Neural progenitor cell (in vitro differentiated cells): ENCODE measurements at places on chromosomes 16 and 17. TPM values are rescaled to one million over a fixed set of nuclear protein-coding genes. Genes with fewer than 3 reads are reported as not detected.

GRCh38 chr17:43439041-43439440 is 40.2 kb downstream of the ARL4D start:
- no peak overlapping the region for H3K4me3 ChIP-seq
- peak overlapping the region; percentile 64 for H3K27ac ChIP-seq
- DNase-seq = peak; percentile 43
- no peaks in the 10 kb centered on the region for H3K36me3 ChIP-seq
- H3K27me3 ChIP-seq = no peaks in the 10 kb centered on the region

The EVPLL gene
- not detected in 2 replicates for total RNA-seq

- DNase-seq = no peak
- H3K4me1 ChIP-seq = peaks cover 21% of the 10 kb centered on the region
- no peaks in the 10 kb centered on the region for H3K27me3 ChIP-seq
- no peak overlapping the region for H3K27ac ChIP-seq
Measured at GRCh38 chr17:80754846-80755245, 210.2 kb downstream of the RPTOR start.

- DNase-seq = no peak
- no peaks in the 10 kb centered on the region for H3K36me3 ChIP-seq
- H3K4me3 ChIP-seq = no peak overlapping the region
- no peaks in the 10 kb centered on the region for H3K4me1 ChIP-seq
Measured at GRCh38 chr16:59684911-59685310, 950.8 kb upstream of the GOT2 start.

DNA sequence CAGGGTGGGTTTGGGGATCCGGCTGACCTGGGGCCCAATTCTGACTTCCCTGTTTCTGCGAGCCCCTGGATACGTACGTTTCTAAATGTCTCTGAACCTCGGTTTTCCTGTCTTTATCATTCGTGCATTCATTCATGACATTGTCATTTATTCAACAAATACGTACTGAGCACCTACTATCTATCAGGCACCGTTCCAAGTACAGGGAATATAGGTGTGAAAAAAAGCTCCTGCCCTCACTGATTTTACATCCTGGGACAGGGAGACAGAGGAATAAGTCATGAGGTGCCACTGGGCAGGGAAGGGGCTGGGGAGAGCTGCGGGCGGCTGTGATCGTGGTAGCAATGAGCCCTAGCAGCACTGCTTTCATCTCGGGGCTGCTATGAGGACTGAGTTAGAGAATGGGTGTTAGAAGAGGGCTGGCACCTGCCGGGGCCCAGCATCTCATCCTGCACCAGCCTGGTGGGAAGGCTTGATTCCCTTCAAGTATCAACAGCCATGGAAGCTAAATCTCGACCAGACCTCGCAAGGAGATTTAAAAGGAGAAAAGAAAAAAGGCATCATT is 88.3 kb upstream of the DNAH17 start:
- DNase-seq = no peak
- H3K4me1 ChIP-seq = peaks cover 4% of the 10 kb centered on the region
- no peaks in the 10 kb centered on the region for H3K36me3 ChIP-seq
- no peaks in the 10 kb centered on the region for H3K27me3 ChIP-seq
- no peak overlapping the region for H3K4me3 ChIP-seq

- peak; percentile 91 for DNase-seq
- peaks cover 7% of the 10 kb centered on the region for H3K4me1 ChIP-seq
- peaks cover 17% of the 10 kb centered on the region for H3K27me3 ChIP-seq
- no peak overlapping the region for H3K27ac ChIP-seq
Measured at GRCh38 chr16:68529931-68530701, 9.0 kb upstream of the ZFP90 start.
